Anterior cingulate cortex (tissue), 58 donors: ENCODE measurements at places on chromosomes 12 and 14.
A peak's percentile ranks its signal among the peaks of the same experiment; 100 is the strongest.

GRCh38 chr12:78095623-78096022 lies 264.9 kb downstream of the NAV3 start:
- no peak for DNase-seq

DNA sequence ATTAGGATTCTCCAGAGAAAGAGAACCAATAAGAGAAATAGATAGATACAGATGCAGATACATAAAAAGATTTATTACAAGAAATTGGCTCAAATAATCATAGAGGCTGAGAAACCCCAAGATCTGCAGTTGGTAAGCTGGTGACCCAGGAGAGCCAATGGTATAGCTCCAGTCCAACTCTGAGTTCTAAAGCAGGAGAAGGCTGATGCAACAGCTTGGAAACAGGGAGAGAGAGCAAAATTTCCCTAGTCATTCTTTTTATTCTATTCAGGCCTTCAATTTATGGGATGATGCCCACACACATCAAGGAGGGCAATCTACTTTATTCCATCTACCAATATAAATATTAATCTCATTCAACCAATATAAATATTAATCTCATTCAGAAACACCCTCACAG lies 218.2 kb downstream of the PRKD1 start:
- DNase-seq = no peak

- no peak for DNase-seq
These were observed 32.7 kb upstream of the USP44 start for GRCh38 chr12:95583933-95584332.

- no peak for DNase-seq
These were observed 121.2 kb downstream of the FSCB start for GRCh38 chr14:44385906-44386305.

DNA sequence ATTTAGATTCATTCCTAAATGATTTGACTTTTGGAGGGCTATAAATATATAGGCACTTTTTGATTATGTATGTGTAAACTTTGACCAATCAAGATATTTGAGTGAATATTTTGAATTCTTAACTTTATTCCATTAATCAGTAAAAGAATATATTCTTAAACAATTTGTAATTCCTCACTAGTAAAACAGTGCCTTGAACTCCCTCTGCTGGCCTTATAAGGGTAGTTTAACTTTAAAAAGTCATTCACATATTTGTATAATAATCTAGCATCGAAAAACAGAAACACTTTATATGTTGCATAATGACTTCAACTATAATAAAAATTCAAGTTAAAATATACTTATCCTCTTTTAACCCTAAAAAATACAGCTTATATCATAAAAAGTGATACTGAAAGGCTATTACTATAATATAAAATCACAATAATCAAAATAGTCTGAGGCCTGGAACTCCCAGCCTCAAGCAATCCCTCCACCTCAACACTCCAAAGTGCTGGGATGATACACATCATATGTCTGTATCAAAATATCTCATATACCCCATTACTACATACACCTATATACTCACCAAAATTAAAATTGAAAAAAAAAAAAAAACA lies 31.2 kb downstream of the CCDC59 start:
- DNase-seq = no peak

- no peak for DNase-seq
These were observed 464.0 kb downstream of the RAD51B start for GRCh38 chr14:68283378-68284123.

DNA sequence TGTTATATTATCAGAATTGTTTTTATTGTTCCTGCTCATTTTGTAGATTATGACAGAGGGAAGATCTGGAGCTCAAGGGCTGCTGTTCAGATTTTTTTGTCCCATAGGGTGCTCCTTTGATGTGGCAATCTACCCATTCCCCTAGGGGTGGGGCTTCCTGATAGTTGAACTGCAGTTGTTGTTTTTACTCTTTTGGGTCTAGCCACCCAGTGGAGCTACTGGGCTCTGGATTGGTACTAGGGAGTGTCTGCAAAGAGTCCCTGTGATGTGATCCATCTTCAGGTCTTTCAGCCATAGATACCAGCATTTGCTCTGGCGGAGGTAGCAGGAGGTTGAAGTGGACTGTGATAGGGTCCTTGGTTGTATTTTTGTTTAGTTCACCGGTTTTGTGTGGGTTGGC lies 57.9 kb upstream of the SLCO1B1 start:
- DNase-seq = no peak

DNA sequence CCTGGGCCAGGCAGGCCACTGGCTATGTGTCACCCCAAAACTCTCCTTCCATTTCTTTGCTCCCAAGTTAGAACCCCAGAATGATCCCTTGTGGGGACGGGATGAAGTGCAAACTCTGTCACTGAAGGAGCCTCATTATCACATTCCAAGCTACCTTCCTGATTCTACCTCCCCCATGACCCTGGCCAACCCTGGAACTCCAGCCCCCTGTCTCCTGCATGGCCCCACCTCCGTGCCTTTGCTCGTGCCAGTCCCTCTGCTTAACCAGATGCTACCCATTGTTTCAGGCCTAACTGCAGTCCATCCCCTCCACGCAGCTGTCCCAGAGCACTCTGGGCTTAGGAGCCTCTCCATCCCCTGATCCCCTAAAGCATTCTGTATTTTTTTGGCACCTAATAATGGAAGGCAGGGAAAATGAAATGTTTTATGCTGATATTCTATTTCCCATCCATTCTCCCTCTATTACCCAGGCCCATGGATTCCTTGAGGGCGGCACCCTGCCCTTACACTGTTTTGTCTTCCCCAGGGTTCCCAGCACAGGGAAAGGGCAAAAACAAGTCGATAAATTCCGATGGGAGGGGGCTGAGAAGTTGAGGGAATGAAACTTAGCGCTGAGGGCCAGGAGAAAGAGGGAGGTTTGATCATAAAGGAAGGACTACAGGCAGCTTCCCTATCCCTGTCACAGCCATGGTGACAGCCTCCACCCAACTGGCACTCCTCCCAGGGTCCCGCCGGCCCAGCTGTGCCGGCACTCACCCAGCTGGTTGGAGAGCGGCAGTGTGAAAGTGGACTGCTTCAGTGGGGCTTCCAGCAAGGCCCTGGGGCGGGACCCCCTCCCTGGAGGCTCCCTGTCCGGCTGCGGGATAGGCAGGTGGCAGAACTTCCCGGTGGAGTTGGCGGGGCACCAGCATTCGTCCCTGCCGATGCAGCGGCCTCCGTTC lies 58.1 kb downstream of the ISCA2 start:
- DNase-seq = no peak

DNA sequence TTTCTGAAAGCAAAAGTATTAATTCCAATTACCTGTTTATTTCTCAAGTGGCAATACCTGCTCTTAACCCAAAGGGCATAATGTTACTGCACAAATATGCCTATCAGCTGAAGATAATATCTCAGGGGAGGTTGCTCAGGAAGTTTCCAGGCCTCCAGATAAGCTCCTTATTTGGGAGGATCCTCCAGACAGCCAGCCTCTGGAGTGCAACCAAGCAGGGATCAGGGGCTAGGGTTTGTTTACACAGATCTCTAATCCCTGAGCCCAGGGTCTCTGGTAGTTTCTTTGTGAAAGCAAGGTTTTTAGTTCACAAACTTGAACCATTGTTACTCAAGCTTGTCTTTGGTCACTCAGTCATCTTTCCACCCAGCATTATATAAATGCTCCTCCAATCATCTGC lies 124.4 kb downstream of the SLC38A4 start:
- DNase-seq = no peak

- DNase-seq = no peak
These were observed 87.8 kb downstream of the FLRT2 start for GRCh38 chr14:85617791-85618190.

- no peak for DNase-seq
These were observed 687 bp downstream of the ASIC1 start for GRCh38 chr12:50057896-50058670.

- DNase-seq = no peak
These were observed 72.9 kb upstream of the SFSWAP start for GRCh38 chr12:131637986-131638385.

- DNase-seq = no peak
These were observed 69.0 kb downstream of the PRIMA1 start for GRCh38 chr14:93719256-93719655.

GRCh38 chr14:73143617-73144016 lies 7.3 kb downstream of the PSEN1 start:
- DNase-seq = no peak

DNA sequence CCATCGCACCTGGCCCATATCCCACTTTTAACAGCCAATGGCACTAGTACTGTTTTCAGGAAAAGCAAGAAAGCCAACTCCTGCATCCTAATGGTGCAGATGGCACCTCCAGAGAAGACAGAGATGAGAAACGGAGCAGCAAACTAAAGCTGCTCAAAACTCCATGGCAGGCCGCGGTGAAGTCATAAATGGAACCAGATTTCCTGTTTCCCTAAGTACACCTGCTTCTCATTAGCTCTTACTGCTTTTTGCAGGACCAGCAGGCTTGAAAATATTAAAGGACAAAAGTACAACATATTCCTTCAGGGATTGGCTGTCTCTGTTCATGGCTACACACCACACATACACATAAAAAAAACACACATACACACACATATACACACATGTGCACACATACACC lies 36.7 kb upstream of the LGALS3 start:
- DNase-seq = no peak

- no peak for DNase-seq
These were observed 214.9 kb downstream of the ADAMTS20 start for GRCh38 chr12:43336962-43337555.

DNA sequence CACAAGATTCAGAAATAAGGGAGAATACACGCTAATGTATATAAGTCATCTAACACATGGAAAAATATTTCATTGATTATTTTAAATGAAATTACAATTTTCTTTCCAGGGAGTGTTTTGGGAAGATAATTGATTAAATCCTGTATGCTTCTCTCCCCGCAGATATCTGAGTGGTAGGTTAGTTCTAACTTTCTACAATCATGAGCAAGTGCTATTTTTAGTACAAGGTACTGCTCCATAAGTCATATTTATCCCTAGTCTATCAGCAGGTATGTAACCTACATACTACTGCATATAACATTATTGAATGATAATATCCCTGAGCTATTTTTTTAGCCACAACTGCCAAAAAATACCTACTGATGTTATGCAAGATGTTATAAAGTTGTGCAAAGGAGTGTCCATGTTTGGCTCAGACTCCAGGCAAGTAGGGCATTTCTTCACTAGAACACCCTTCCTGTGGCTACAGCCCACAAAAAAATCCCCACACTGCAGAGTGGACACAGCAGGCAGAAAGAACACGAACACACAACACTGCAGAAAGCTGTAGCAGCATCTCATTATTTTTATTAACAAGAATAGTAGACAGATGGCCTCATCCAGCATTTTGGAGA lies 87.0 kb downstream of the SEC23A start:
- no peak for DNase-seq

GRCh38 chr12:130981074-130981742 lies 27.5 kb downstream of the ADGRD1 start:
- DNase-seq = no peak

DNA sequence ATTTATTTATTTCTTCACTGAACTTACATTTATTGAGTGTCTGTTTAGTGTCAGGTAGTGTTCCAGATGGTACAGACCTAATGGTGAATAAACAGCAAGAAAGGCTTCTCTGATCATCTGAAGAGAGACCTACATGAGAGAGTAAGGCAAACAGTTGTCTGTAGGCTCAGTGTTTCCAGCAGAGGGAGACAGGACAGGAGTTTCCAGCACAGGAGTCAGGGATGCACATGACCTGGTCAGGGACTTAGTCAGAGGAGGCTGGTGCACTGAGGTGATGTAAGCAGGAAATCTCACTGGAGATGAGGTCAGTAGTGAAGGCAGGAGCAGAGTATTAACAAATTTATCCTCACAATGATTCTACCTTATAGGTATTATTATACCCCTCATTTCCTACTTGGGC lies 233.2 kb downstream of the MDGA2 start:
- DNase-seq = no peak

GRCh38 chr12:47715393-47715876 lies 9.6 kb upstream of the RPAP3 start:
- peak; percentile 68 for DNase-seq

DNA sequence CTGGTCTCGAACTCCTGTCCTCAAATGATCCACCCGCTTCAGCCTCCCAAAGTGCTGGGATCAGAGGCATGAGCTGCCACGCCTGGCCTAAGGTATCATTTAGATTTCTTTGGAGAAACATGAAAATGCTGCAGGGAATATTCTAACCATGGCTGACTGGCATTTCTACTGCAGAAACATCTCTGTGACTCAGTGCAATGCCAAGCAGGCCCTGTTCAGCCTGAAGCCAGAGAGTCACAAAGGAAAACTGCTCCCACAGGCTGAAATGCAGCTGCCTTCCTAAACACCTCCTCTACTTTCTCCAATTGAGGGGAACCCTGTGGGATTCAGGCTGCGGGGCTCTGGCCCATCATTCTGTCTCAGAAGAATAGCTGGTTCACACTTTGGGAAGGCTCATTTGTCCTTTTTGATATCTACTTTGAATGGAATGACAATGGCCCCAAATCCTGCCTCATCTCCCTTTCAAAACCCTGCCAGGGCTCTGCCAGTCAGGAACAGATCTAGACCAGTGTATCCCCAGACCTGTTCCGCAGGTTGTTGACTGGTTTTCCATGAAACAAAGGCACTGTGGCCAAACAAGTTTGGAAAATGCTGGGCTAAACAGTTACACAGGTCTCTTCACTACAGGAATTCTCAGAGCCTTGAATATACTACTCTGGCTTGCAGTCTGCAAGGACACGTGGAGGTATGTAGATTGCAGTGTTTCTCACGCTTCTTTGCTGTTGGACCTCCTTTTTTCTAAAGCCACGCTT lies 7.8 kb downstream of the C12orf43 start:
- no peak for DNase-seq

- no peak for DNase-seq
These were observed 277.9 kb upstream of the FOXG1 start for GRCh38 chr14:28488684-28489083.

- DNase-seq = no peak
These were observed 251.4 kb upstream of the CLEC14A start for GRCh38 chr14:38507299-38507698.

- DNase-seq = no peak
These were observed 146.3 kb downstream of the LRIG3 start for GRCh38 chr12:58773986-58774385.

DNA sequence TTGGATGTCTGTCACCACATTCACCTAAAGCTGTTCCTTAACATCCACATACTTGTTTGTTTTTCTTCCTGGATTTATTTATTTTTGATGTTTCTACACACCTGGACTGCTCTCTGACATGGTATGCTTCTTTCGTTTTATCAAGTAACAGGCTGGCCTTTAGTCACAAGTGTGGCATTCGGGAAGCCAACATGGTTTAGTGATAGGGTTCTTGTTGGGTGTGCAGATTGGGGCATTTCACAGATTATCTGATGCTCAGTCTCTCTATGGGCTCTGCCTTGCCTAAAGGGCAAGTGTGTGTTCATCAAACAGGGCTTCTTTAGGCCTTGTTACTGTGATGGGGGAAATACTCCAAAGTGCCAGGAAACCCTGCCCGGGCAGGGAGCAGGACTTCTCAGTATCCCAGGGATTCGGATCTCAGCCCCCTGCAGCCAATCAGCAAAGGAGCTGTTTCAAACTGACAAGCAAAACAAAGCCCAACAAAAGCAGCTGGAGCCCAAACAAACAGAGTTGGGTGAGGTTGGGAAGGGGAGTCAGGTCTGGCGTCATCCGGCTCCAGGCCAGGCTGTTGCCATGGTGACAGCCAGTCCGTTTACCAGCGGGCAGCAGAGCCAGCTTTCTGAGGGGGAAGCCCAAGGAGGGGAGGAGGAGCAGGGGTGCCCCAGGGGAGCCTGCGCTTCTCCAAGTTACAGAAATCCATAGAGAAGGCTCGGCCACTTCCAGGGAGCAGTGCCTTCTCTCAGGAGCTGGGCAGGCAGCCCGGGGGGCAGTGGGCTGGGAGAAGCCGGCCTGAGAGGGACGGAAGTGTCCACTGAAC lies 31.9 kb downstream of the FOS start:
- peak; percentile 82 for DNase-seq

- DNase-seq = no peak
These were observed 77.7 kb downstream of the KCNK10 start for GRCh38 chr14:88245321-88245720.
